ENCODE measurements at places on chromosomes 5 and 9. TPM values are rescaled to one million over a fixed set of nuclear protein-coding genes. Genes with fewer than 3 reads are reported as not detected.

The LRRC26 gene
- total RNA-seq: not detected

The LMNB1 gene
- total RNA-seq: 112 TPM

The SLC4A9 gene
- total RNA-seq: not detected

The GABBR2 gene
- total RNA-seq: 0.75 TPM

- no peak for DNase-seq
Measured at GRCh38 chr5:106974272-106974671, 696.5 kb downstream of the EFNA5 start.

The IFNA21 gene
- not detected for total RNA-seq

The IFNA2 gene
- not detected for total RNA-seq

The FOXI1 gene
- total RNA-seq: not detected

- no peak for DNase-seq
Measured at GRCh38 chr9:106707738-106708474, 155.1 kb upstream of the ZNF462 start.
